Glutamatergic neuron (in vitro differentiated cells): ENCODE measurements at places on chromosomes 11 and 22.
A peak's percentile ranks its signal among the peaks of the same experiment; 100 is the strongest.

DNA sequence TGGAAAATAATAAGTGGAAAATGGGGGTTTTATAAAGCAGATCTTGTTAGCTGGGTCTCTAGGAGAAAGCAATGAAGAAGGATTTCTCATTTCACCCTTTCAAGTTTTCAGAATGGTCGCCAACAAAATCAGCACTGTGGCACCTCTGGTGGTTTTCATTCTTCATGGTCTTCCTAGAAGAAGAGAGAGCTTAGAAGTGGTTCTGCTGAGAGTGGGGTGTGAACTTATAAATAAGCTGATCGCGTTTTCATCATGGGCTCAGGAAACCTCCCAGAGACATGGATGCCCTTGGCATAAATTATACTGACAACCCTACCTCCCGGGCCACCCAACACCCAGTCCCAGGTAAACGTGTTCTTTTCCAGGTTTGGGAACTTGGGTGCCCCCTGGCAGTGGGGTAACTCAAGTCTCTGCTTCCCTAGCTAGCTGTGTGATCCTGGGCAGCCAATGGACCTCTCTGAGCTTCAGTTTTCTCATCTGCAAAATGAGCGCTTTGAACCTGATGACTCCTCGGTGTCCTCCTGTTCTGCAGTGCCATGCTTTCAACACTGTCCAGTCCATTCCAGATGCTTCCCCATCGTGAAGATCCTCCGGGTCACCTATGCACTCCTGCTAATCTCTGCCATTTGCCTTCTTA, 72.6 kb upstream of the GRAMD1B start:
- H3K27ac ChIP-seq: no peak overlapping the region
- peak overlapping the region; percentile 99 for H3K4me3 ChIP-seq
- peaks cover 17% of the 10 kb centered on the region for H3K27me3 ChIP-seq
- peaks cover 5% of the 10 kb centered on the region for H3K4me1 ChIP-seq
- H3K36me3 ChIP-seq: no peaks in the 10 kb centered on the region

DNA sequence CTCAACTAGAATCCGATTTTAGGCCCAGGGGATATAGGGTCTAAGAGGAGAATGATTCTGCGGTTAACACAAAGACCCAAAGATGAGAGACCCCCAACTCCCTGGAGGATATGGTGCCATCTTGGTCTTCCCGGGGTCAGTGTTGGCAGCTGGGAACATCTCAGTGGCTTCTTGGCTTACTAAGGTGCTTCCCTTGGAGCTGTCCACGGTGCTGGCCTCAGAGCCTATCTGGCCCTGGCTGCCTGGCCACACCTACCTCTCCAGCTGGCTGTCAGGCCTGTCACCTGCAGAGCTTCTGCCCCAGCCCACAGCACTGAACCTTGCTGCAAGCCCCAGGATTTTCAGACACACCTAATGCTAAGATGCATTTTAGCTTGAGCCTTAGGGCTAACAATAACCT, 70.7 kb upstream of the THY1 start:
- H3K4me3 ChIP-seq: no peak overlapping the region
- DNase-seq: no peak
- H3K36me3 ChIP-seq: no peaks in the 10 kb centered on the region
- H3K27ac ChIP-seq: no peak overlapping the region
- peaks cover 1% of the 10 kb centered on the region for H3K4me1 ChIP-seq

DNA sequence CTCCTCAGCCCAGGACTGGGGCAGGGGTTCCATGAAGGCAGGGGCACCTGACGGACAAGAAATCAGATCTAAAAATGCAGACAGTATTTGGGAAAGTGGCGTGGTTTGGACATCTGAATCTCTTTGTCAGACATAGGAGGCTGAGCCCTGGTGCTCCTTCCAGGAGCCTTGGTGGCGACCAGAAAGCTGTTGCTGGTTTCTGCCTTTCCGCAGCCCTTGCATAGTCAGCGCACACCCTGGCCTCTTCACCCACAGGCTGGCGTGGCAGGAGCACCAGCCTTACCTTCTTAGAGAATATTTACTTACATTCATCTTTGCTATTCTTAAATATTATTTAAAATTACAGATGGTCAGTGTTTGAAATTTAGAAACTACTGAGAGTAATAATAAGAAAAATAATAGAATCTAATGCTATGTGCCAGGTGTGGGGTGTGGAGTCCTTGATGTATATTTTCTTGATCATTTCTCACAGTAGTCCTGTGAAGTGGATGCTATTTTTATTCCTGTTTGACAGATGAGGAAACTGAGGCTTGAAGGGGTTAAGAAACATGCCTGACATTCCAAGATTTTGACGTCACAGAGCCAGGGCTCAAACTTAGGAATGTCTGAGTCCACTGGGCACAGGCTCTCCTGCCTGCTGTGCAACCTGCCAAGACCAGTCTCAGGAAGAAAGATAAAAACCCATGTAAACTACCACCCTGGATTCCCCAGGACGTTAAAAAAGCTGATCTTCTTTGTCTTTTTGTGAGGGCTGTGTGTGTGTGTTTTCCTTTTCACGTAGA, 51.6 kb downstream of the TBC1D22A start:
- no peak overlapping the region for H3K4me3 ChIP-seq
- no peak overlapping the region for H3K27ac ChIP-seq
- no peak for DNase-seq
- peaks cover 13% of the 10 kb centered on the region for H3K36me3 ChIP-seq

GRCh38 chr22:41636467-41636866, 15.4 kb downstream of the XRCC6 start:
- no peak for DNase-seq
- no peaks in the 10 kb centered on the region for H3K36me3 ChIP-seq
- H3K4me1 ChIP-seq: no peaks in the 10 kb centered on the region
- H3K27ac ChIP-seq: no peak overlapping the region
- no peaks in the 10 kb centered on the region for H3K27me3 ChIP-seq
- H3K4me3 ChIP-seq: no peak overlapping the region

DNA sequence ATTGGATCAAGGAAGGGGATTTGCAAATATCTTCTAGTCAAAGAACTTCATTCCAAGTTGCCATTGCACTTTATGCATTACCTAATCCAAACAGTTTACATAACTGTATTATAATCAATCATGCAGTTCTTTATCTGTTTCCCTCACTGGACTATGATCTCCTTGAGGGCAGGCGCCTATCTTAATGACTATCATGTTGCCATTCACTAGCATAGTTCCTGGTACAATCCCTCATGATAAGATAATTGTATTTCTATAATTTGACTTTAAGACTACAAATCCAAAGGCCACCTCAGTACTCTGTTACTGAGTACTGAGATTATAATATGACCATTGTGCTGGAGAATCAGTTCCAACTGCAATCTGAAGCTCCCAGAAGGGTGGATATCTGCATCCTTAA, 278.7 kb upstream of the CCDC90B start:
- no peaks in the 10 kb centered on the region for H3K36me3 ChIP-seq
- DNase-seq: no peak
- no peaks in the 10 kb centered on the region for H3K27me3 ChIP-seq
- no peaks in the 10 kb centered on the region for H3K4me1 ChIP-seq
- H3K4me3 ChIP-seq: no peak overlapping the region
- H3K27ac ChIP-seq: no peak overlapping the region

DNA sequence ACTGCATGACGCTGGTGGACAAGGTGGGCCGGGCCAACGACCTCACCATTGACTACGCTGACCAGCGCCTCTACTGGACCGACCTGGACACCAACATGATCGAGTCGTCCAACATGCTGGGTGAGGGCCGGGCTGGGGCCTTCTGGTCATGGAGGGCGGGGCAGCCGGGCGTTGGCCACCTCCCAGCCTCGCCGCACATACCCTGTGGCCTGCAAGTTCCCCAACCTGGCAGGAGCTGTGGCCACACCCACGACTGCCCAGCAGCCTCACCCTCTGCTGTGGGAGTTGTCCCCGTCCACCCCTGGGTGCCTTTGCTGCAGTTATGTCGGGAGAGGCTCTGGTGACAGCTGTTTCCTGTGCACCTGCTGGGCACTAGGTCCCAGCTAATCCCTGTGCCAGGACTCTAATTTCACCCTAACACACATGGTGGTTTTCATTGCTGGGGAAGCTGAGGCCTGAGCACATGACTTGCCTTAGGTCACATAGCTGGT, 49.0 kb upstream of the PPP6R3 start:
- H3K4me1 ChIP-seq: peaks cover 2% of the 10 kb centered on the region
- H3K27me3 ChIP-seq: peaks cover 7% of the 10 kb centered on the region
- no peak overlapping the region for H3K27ac ChIP-seq

DNA sequence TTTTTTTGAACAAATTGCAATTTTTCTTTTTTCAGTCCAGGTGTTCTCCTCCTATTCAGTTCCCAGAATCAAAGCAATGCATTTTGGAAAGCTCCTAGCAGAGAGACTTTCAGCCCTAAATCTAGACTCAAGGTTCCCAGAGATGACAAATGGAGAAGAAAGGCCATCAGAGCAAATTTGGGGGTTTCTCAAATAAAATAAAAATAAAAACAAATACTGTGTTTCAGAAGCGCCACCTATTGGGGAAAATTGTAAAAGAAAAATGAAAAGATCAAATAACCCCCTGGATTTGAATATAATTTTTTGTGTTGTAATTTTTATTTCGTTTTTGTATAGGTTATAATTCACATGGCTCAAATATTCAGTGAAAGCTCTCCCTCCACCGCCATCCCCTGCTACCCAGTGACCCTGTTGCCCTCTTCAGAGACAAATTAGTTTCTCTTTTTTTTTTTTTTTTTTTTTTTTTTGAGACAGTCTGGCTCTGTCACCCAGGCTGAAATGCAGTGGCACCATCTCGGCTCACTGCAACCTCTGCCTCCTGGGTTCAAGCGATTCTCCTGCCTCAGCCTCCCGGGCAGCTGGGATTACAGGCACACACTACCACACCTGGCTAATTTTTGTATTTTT, 6.2 kb upstream of the UBE4A start:
- H3K4me1 ChIP-seq: no peaks in the 10 kb centered on the region
- no peak overlapping the region for H3K4me3 ChIP-seq
- H3K36me3 ChIP-seq: no peaks in the 10 kb centered on the region
- H3K27me3 ChIP-seq: no peaks in the 10 kb centered on the region
- DNase-seq: no peak

DNA sequence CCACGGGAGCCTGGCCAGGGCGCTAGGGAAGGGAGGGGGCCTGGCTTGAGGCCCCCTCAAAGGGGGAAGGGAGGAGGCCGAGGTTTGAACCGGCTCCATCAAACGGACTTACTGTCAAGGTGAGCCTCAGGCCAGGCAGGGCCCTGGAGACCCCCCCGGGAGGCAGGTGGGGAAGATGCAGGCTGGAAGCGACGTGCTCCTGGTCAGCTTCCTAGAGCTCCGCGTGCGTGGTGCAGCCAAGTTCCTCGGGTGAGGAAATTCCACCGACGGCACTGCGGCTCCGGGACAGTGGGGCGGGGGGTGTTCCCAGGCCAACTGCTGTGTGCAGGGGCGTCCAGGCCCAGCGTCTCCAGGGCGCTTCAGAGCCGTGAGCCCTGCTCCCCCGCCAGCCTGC, 7.2 kb upstream of the TRABD start:
- peaks cover 7% of the 10 kb centered on the region for H3K27me3 ChIP-seq
- no peak overlapping the region for H3K27ac ChIP-seq
- peaks cover 6% of the 10 kb centered on the region for H3K4me1 ChIP-seq
- no peak overlapping the region for H3K4me3 ChIP-seq
- peak; percentile 21 for DNase-seq
- H3K36me3 ChIP-seq: no peaks in the 10 kb centered on the region
